ENCODE measurements at places on chromosomes 2 and 18.

DNA sequence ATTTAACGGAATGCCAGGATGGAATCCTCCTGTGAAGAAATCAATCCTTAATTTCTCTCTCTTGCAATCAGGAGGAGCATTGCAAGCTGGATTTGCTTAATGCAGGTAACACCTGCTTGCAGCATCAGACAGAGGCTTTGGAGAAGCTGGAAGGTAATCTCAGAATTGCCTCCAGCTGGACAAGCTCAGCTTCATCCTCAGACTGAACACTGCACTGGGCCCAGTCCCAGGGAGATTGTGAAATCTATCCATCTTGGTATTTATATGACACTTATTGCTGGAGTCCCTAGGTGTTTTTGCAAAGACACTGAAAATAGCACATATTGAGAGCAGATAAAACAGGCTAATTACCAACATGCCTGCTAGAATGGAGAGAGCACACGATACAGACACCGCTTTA is 179.4 kb upstream of the SESTD1 start:
- no peak overlapping the region for H3K27ac ChIP-seq
- H3K4me3 ChIP-seq, result no peak overlapping the region
- H3K36me3 ChIP-seq, result no peaks in the 10 kb centered on the region

DNA sequence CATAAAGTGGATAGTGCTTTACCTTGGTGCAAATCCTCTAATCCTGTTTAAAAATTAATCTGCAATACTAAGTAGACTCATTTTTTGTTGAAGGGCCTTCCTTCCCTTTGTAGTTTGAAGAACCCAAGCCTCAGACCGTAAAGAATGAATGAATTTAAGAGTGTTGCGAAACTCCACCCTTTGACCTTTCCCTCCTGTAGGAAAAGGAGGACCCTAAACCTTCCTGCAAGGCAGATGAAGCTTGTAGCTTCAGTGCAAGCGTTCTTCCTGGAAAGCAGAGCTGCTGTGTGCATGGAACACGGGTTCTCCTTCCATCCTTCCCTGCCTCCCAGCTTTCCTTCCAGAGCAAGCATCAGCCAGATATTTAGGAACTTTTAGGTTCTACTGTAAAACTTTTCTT is 1.7 kb downstream of the IMPA2 start:
- no peaks in the 10 kb centered on the region for H3K36me3 ChIP-seq
- H3K27me3 ChIP-seq, result no peaks in the 10 kb centered on the region
- H3K27ac ChIP-seq, result no peak overlapping the region
- DNase-seq, result no peak

GRCh38 chr18:9615280-9615797 is 980 bp upstream of the PPP4R1 start:
- peak overlapping the region; percentile 67 for H3K27ac ChIP-seq
- no peaks in the 10 kb centered on the region for H3K27me3 ChIP-seq
- no peaks in the 10 kb centered on the region for H3K36me3 ChIP-seq
- DNase-seq, result no peak

GRCh38 chr2:46499392-46499785 is 20.0 kb downstream of the TMEM247 start:
- no peaks in the 10 kb centered on the region for H3K27me3 ChIP-seq
- H3K4me3 ChIP-seq, result peak overlapping the region; percentile 48
- DNase-seq, result no peak
- H3K36me3 ChIP-seq, result no peaks in the 10 kb centered on the region

GRCh38 chr2:31384771-31385276 is 29.7 kb downstream of the XDH start:
- no peak overlapping the region for H3K27ac ChIP-seq
- no peaks in the 10 kb centered on the region for H3K4me1 ChIP-seq
- H3K36me3 ChIP-seq, result no peaks in the 10 kb centered on the region
- no peaks in the 10 kb centered on the region for H3K27me3 ChIP-seq

All from effector memory CD4-positive, alpha-beta T cell (primary cell).